Epithelial cell of umbilical artery (primary cell): ENCODE measurements at places on chromosomes 3 and 15. TPM values are rescaled to one million over a fixed set of nuclear protein-coding genes. Genes with fewer than 3 reads are reported as not detected.

Gene RIOX2
- 26.1 and 27.3 TPM in 2 replicates for total RNA-seq

Gene CCR9
- not detected in 2 replicates for total RNA-seq

Gene TIMP4
- not detected in 2 replicates for total RNA-seq

Gene LRRC34
- total RNA-seq, result 0.97 and 5.0 TPM in 2 replicates

Gene DISP2
- total RNA-seq, result under 0.01 and 0.15 TPM in 2 replicates

Gene GOLGA8A
- 10.7 and 18.1 TPM in 2 replicates for total RNA-seq

Gene MUSTN1
- total RNA-seq, result not detected in 2 replicates

Gene SPINK8
- total RNA-seq, result not detected in 2 replicates

Gene IL16
- under 0.01 TPM in 2 replicates for total RNA-seq

Gene PRSS50
- not detected in 2 replicates for total RNA-seq

Gene RBP2
- not detected in 2 replicates for total RNA-seq

Gene KIF7
- 8.1 and 9.9 TPM in 2 replicates for total RNA-seq

Gene CAMP
- total RNA-seq, result not detected in 2 replicates

Gene CAV3
- total RNA-seq, result not detected in 2 replicates

Gene TEX55
- not detected in 2 replicates for total RNA-seq

Gene TM4SF4
- not detected in 2 replicates for total RNA-seq

Gene PYGO1
- 1.6 and 2.6 TPM in 2 replicates for total RNA-seq

Gene LHFPL4
- total RNA-seq, result not detected in 2 replicates

Gene ZBTB47
- 12.2 and 13.6 TPM in 2 replicates for total RNA-seq

Gene WNT7A
- not detected in 2 replicates for total RNA-seq

Gene GREM1
- total RNA-seq, result 0.32 and 3.3 TPM in 2 replicates

Gene PEAK1
- total RNA-seq, result 55.8 and 73.1 TPM in 2 replicates

Gene DZIP1L
- total RNA-seq, result 8.8 and 16.0 TPM in 2 replicates

Gene TMCO5A
- total RNA-seq, result not detected in 2 replicates

Gene TUSC7
- total RNA-seq, result under 0.01 TPM in 1 of 2 replicates, not detected in the other

Gene PIGZ
- 2.3 and 2.6 TPM in 2 replicates for total RNA-seq

Gene SHF
- total RNA-seq, result 0.61 and 2.6 TPM in 2 replicates

Gene ANKUB1
- 0.32 TPM in 1 of 2 replicates, not detected in the other for total RNA-seq

Gene ATP11B
- total RNA-seq, result 55.2 and 66.0 TPM in 2 replicates

Gene CIAO2A
- 86.4 and 105 TPM in 2 replicates for total RNA-seq

Gene C3orf70
- under 0.01 and 0.15 TPM in 2 replicates for total RNA-seq

Gene GRM7
- 0.30 TPM in 1 of 2 replicates, not detected in the other for total RNA-seq

Gene RFTN1
- total RNA-seq, result 22.1 and 29.3 TPM in 2 replicates

Gene SLC51A
- not detected in 2 replicates for total RNA-seq
